ENCODE measurements at places on chromosomes 7 and 10.

DNA sequence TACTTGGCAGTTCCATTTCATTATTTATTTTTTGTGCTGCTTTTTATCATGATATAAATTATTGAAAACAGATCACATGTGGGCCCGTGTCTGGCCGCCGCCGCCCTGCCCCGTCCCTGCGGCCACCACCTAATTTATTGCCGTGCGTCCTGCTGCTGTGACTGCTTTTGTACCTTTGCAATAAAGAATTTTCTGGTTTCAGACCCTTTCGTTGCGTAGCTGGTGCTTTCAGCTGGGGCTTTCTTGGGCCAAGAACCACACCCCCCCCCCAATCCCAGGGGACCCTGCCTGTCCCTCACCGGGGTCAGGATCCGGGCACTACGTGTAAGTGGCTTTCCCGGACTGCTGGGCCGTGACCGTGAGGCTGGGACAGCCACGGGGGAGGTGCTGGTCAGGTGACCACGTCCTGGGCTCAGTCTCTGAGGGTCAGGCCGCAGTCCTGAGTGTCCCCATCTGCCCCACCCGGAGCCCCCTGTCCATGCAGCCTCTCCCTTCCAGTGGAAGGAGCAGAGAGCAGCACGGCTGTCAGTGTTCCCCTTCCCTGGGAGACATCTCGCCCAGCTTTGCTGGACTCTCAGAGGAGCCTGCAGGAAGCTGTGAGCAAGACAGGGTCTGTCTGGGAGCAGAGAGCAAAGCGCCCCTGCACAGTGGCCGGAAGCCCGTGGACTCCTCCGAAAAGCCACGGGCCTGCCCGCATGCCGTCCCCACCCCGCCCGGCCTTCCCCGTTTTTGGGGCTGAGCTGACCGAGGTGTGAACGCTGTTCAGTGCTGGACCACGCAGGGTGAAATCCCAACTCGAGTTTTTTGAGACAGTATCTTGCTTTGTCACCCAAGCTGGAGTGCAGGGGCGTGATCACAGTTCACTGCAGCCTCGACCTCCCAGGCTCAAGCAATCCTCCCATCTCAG, 12.6 kb downstream of the MAFK start:
- no peak for DNase-seq

DNA sequence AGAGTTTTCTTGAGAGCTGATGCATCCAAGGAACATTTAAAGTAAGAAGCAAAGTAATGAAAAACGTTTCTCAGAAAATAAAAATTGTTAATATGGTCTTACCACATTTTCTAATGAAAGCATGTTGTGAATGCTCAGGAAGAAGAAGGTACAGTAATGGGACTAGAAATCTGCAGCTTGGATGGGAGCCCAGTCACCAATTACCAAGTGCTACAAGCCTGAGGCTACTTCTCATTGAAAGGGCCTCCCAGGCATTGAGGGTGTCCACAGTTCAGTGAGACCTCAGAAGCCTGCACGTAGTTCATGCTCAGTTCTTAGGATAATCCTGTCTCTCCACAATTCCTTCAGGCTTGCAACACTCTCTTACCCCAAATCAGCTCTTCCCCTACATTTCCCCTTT, 17.6 kb downstream of the PTN start:
- no peak for DNase-seq

DNA sequence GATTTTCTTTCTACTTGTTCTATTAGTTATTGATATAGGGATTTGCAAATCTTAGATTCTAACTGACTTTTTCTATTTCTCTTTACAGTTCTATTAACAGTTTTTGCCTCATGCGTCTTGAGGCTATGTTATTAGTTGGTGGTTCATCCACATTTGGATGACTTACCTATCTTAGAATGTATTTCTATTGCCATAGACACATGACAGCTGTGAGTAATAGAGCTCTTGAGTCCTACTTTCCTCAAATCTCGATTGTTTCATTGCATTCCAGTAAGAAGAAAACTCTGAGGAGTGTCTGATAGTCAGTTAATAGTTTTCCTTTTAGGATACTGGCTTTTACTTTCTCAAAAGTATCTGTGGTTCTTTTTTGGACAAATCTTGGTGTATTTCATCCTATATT, 241.4 kb upstream of the ZNF32 start:
- no peak for DNase-seq

DNA sequence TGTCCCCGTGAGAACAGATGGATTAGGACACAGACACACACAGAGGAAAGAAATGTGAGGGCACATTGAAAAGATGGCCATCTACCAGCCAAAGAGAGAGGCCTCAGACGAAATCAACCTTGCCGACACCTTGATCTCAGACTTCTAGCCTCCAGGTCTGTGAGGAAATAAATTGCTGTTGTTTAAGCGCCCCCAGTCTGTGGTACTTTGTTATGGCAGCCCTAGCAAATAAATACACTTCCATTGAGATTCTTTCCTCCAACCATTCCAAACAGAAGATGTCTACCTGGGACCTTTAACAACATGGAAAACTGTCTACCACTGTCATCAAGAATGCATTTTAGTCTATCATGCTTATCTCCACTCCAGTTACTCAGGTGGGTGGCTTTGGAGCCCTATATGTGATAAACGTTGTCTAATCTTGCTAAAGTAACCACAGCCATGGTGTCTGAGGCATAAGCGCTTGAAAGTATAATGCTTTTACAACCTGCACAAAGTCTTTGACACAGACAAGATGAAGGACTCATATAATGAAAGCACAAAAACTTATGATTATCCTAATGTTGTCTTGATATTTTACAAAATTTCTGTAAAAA, 244.3 kb downstream of the MTERF1 start:
- DNase-seq = no peak

Data from anterior cingulate cortex (tissue), 58 donors.